ENCODE measurements at places on chromosomes 7 and 10. TPM values are rescaled to one million over a fixed set of nuclear protein-coding genes. Genes with fewer than 3 reads are reported as not detected.

Gene PKD1L1
- 2.5 TPM for total RNA-seq

Gene MAD1L1
- total RNA-seq = 13.5 TPM

Gene TMEM229A
- 0.24 TPM for total RNA-seq

Gene MACC1
- 0.13 TPM for total RNA-seq

Gene C10orf62
- 0.51 TPM for total RNA-seq

Gene RADIL
- 2.5 TPM for total RNA-seq

Gene FAM25A
- not detected for total RNA-seq

Gene APBB1IP
- 2.5 TPM for total RNA-seq
